ENCODE measurements at places on chromosomes 3 and 15.

DNA sequence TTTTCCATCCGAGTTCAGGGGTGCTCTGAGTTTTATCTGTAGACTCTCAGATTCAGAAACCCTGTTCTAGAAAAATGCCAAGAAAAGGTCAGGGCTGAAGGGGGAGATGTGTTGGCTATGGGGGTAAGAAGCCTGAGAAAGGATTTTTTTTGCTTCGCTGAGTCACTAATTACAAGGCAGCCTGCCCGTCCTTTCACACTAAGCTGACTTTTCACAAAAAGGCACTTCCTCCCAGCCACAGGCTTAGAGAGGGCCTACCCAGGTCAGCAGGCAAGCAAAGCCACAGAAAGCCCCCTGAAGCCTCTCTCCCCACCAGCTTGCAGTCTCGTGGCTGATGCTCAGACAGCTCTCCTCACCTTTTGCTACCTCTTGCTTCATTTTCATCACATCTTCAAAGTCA lies 192.6 kb upstream of the PRICKLE2 start:
- no peak for DNase-seq

GRCh38 chr15:60529332-60529731 lies 50.4 kb upstream of the ICE2 start:
- no peak for DNase-seq

GRCh38 chr15:100334456-100334855 lies 7.3 kb downstream of the ADAMTS17 start:
- DNase-seq = no peak

GRCh38 chr15:38671675-38672254 lies 107.2 kb upstream of the RASGRP1 start:
- peak; percentile 27 for DNase-seq

GRCh38 chr3:113532698-113533533 lies 561 bp downstream of the SIDT1 start:
- no peak for DNase-seq

- DNase-seq = no peak
Observed at GRCh38 chr3:32313723-32314473, 75.4 kb downstream of the CMTM8 start.

GRCh38 chr15:59191855-59192237 lies 14.8 kb upstream of the LDHAL6B start:
- DNase-seq = no peak

DNA sequence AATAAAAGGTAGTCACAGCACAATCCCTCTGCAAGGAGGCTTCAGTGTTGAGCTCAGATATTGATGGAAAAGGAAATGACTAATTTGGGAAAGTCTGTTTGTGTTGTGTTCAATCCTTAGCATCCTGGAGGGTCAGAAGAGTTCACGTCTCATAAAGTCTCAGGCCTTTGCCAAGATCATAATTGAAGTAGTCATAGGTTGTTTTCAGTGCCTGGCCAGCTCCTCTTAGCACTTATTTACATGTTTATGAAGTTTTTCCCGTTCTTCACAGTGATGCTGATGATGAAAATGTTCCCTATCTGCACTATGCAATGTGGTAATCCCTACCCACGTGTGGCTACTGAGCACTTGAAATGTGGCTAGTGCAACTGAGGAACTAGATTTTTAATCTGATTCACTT lies 61.6 kb upstream of the TGFBR2 start:
- DNase-seq = no peak

GRCh38 chr3:13272831-13273603 lies 147.1 kb downstream of the NUP210 start:
- DNase-seq = no peak

- no peak for DNase-seq
Observed at GRCh38 chr15:49189631-49190030, 19.6 kb downstream of the GALK2 start.

DNA sequence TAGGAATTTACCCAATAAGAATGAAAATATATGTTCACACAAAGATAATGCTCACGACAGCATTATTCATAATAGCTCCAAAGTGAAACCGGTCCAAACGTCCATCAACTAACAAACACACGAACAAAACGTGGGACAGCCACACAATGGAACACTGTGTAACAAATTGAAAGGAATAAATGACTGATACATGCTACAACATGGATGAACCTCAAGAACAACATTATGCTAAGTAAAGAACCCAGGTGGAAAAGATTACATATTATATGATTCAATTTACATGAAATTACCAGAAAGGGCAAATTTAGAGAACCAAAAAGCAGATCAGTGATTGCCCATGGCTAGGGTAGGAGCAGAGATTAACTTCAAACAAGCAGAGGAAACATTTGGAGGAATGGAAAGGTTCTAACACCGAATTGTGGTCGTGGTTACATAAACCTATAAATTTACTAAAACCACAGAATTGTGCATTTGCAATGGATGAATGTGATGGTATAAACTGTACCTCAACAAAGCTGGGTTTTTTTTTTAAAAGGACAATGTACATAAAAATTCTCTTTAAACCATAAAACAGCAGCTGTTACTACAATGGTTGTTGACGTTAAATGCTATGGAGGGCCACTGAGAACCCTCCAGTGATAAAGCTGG lies 76.3 kb downstream of the XXYLT1 start:
- no peak for DNase-seq

- DNase-seq = no peak
Observed at GRCh38 chr3:13198264-13198879, 125.1 kb upstream of the IQSEC1 start.

GRCh38 chr3:49199239-49199899 lies 28.0 kb downstream of the KLHDC8B start:
- DNase-seq = no peak

Data from hippocampal formation (tissue), 2 donors.